ENCODE measurements at places on chromosomes 3 and 15.

GRCh38 chr3:134476306-134476705 lies 9.5 kb downstream of the ANAPC13 start:
- H3K27me3 ChIP-seq: no peaks in the 10 kb centered on the region
- H3K36me3 ChIP-seq: peaks cover 58% of the 10 kb centered on the region
- H3K27ac ChIP-seq: no peak overlapping the region

DNA sequence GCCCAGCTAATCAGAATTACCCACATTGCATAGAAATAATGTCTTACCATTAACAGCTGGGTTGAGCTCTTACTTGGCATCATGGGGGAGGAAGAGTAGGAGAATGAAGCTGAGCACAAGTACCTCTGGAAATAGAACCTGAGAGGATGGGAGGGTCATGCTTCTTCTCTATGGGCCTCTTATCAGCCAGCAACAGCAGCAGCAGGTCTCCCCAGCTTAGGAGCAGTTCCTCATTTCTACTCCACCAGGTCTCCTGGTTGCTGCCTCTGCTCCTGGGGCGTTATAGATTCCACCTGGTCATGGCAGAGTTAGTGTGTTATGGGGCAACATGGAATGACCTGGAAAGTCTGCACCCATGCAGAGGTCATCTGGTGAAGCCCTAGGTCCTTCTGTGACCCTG lies 3.4 kb downstream of the FSD2 start:
- no peak overlapping the region for H3K27ac ChIP-seq
- H3K36me3 ChIP-seq: no peaks in the 10 kb centered on the region
- peaks cover 7% of the 10 kb centered on the region for H3K27me3 ChIP-seq
- DNase-seq: no peak

DNA sequence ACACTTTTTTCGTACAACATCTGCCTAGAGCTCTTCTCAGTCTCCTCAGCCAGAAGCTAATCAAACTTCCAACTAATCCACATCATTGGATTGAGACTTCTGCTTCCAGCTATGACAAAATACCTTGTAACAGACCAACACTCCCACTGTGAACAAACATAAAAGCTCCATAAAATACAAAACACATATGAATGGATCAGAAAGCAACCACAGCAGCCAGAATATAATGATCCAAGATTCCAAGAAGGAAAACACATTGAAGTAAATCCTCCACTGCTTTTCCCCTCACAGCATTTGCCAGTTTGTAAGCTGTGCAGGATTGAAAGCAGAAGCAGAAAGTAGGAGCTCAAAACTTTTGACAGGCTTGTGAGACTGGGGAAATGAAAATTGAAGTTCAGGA lies 863.2 kb downstream of the TUSC7 start:
- no peaks in the 10 kb centered on the region for H3K4me1 ChIP-seq
- no peaks in the 10 kb centered on the region for H3K27me3 ChIP-seq
- no peaks in the 10 kb centered on the region for H3K36me3 ChIP-seq
- H3K4me3 ChIP-seq: no peak overlapping the region
- H3K27ac ChIP-seq: no peak overlapping the region
- DNase-seq: no peak

GRCh38 chr3:42020684-42021307 lies 58.9 kb upstream of the ULK4 start:
- DNase-seq: no peak
- no peaks in the 10 kb centered on the region for H3K27me3 ChIP-seq
- peaks cover 79% of the 10 kb centered on the region for H3K4me1 ChIP-seq

DNA sequence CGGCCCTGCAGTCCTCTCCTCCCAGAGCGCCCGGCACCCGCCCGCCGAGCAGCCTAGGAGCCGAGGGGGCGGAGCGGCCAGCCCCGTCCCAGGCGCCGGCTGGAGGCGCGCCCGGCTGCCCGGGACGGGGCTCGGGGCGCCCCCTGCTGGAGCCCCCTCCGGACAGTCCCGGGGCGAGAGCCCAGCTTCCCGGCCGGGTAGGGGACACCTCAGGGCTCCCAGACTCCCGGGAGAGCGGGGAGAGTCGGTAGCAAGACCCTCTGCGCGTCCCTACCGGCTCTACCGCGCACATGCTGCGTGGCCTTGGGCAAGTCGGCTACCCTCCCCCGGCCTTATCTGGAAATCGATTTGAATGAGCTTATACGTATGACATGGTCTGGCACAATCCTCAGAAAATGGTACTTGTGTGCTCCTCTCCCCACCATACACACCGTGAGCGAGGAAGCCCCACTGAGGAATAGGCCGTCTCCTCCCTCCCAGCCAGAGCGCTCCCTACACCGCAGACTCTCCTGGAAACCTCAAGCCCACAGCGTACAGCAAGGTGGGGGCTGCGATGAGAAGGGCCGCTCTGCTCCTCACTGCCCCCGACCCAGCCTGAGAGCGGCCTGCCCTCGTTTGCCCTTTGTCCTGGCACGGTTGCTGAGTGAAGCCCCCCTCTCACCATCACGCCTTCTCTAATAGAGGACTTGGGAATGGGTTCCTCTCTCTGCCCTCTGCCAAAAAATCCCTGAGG lies at the start of gene DAPK2:
DAPK2 (minus strand) TSS at position 65 of the 733 bp plus-strand sequence. CDS start 6,224 bp downstream, outside the sequence.
- peak; percentile 70 for DNase-seq
- H3K27ac ChIP-seq: no peak within 1 kb of the TSS
- H3K4me1 ChIP-seq: peaks cover 71% of the 10 kb centered on the region
- no peaks in the 10 kb centered on the region for H3K36me3 ChIP-seq
- peak within 1 kb of the TSS; percentile 43 for H3K4me3 ChIP-seq

DNA sequence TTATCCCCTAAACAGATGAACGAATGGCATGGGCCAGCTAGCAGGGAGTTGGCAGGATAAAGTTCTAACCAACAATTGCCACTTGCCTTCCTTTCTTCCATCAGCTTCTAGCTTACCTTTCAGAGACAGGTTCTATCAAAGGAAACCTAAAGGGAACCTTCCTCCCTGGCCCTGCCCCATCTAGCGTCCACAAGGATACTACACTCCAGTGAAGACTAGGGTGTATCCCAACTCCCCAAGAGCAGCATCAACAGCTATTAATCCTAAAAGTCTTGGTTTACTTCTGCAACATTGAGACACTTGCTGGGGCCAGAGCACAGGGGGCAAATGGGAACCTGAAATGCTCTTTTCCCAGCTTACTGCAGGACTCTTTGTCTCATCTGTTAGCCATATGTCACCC lies 37.0 kb upstream of the TMC3 start:
- H3K36me3 ChIP-seq: no peaks in the 10 kb centered on the region
- H3K4me1 ChIP-seq: peaks cover 4% of the 10 kb centered on the region
- DNase-seq: no peak
- no peaks in the 10 kb centered on the region for H3K27me3 ChIP-seq
- H3K27ac ChIP-seq: no peak overlapping the region

DNA sequence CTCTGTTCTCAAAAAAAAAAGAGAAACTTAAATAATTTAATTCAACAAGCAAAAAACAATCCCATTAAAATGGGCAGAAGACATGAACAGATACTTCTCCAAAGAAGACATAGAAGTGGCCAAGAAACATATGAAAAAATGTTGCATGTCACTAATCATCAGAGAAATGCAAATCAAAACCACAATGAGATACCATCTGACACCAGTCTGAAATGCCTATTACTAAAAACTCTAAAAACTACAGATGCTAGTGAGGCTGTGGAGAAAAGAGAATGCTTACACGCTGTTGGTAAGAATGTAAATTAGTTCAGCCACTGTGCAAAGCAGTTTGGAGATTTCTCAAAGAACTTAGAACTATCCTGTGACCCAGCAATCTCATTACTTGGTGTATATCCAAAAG lies 382.9 kb downstream of the OTOL1 start:
- no peak overlapping the region for H3K4me3 ChIP-seq
- no peaks in the 10 kb centered on the region for H3K27me3 ChIP-seq
- DNase-seq: no peak

DNA sequence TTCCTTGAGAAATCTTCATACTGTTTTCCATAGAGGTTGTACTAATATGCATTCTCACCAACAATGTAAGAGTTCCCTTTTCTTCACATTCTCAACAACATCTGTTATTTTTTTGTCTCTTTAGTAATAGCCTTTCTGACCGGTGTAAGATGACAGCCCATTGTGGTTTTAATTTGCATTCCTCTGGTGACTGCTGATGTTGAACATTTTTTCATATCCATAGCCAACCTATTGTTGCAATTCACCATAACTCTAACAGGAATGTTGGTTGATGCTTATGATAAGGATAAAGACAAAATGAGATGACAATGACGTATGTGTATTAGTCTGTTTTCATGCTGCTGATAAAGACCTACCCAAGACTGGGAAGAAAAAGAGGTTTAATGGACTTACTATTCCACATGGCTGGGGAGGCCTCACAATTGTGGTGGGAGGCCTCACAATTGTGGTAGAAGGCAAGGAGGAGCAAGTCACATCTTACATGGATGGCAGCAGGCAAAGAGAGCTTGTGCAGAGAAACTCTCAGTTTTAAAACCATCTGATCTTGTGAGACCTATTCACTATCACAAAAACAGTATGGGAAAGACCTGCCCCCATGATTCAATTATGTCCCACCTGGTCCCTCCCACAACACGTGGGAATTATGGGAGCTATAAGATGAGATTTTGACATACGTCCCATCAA lies 37.6 kb upstream of the RHCG start:
- H3K36me3 ChIP-seq: no peaks in the 10 kb centered on the region
- H3K27ac ChIP-seq: no peak overlapping the region
- H3K4me1 ChIP-seq: no peaks in the 10 kb centered on the region
- no peak overlapping the region for H3K4me3 ChIP-seq

DNA sequence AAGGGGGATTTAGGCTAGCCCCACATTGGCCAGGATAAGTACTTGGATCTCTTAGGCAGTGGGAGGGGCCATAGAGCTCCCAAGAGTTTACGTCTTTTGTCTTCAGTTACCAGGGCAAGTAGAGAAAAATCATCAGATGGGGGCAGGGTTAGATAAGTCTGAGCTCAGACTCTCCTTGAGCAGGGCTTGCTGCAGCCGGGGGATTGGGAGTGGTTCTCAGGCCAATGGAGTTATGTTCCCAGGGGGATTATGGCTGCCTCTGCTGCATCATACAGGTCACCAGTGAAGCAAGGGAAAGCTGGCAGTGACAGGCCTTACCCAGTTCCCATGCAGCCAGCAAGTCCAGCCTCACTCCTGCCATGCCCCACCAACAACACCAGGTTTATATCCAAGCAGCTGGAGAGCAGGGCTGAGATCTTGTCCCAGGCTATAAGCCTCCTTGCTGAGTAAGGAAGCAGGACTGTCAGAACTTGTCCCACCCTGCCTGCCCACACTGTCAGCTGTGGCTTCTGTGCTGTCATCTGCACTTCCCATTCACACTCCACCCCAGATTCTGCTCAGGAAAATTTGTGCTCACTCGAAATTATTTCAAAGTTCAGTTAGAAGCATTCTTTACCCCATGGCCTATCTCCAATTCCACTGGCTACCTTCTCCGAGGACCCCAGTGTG lies 215.3 kb downstream of the FAM43A start:
- H3K4me1 ChIP-seq: peaks cover 6% of the 10 kb centered on the region
- H3K27me3 ChIP-seq: no peaks in the 10 kb centered on the region
- H3K36me3 ChIP-seq: no peaks in the 10 kb centered on the region
- H3K27ac ChIP-seq: no peak overlapping the region
- DNase-seq: no peak

DNA sequence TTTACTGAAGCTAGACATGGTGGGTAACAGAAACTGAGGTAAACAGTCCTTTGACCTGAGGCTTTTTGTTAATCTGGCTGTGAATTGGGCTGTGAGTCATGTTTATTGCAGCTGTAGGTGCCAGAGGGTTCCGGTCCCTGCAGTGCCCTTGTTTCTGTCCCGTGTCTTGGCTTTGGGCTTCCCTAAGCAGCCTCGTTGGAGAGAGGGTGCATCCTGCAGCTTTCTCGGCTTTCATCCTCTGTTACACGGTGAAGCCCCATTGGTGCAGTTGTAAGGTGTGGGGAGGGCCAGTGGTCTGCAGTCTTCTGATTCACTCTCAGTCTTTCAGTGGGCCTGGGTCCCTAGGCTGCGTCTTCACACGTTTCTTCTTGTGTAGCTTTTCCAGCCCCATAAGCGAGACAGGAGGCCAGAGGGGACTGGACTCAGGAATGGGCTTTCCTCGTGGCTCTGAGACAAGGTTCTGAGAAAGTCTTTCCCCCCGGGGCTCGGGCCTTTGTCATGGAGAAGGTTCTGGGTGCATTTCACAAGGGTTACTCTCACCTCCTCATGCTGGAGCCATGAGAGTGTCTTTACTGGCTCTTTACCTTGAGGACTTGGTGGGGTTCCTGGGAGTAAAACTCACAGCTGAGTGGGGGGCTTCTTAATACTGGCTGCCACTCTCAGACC lies 33.1 kb downstream of the ASB7 start:
- no peak for DNase-seq
- no peaks in the 10 kb centered on the region for H3K27me3 ChIP-seq
- H3K4me1 ChIP-seq: no peaks in the 10 kb centered on the region
- H3K36me3 ChIP-seq: no peaks in the 10 kb centered on the region
- H3K27ac ChIP-seq: no peak overlapping the region

GRCh38 chr3:110686701-110687100 lies 384.9 kb upstream of the NECTIN3 start:
- no peak overlapping the region for H3K27ac ChIP-seq
- no peaks in the 10 kb centered on the region for H3K4me1 ChIP-seq
- no peak overlapping the region for H3K4me3 ChIP-seq
- DNase-seq: no peak
- H3K36me3 ChIP-seq: no peaks in the 10 kb centered on the region
- no peaks in the 10 kb centered on the region for H3K27me3 ChIP-seq
